ENCODE measurements at places on chromosomes 2 and 18.

- DNase-seq, result no peak
These were observed 109.7 kb downstream of the CD8B2 start for GRCh38 chr2:106596844-106597243.

- no peak for DNase-seq
These were observed 216.5 kb upstream of the FN1 start for GRCh38 chr2:215652388-215652787.

- DNase-seq, result no peak
These were observed 5.3 kb downstream of the COL3A1 start for GRCh38 chr2:188979187-188980114.

GRCh38 chr2:144524118-144525009, 4.4 kb upstream of the ZEB2 start:
- no peak for DNase-seq

GRCh38 chr18:32026491-32027086, 8.0 kb downstream of the RNF125 start:
- DNase-seq, result no peak

All from T-helper 9 cell (primary cell).